Stimulated activated CD4-positive, alpha-beta T cell treated with anti-CD3 and anti-CD28 coated beads, Interleukin-4, amount 100 ng/mL, for 1 hour (primary cell): ENCODE measurements at places on chromosomes 12 and 14.

- DNase-seq: no peak
Measured at GRCh38 chr12:129067491-129067890, 214.2 kb downstream of the GLT1D1 start.

- DNase-seq: peak; percentile 68
Measured at GRCh38 chr14:68862954-68863594, 70.2 kb upstream of the ZFP36L1 start.

GRCh38 chr12:93853698-93854478 lies 176.7 kb downstream of the CRADD start:
- DNase-seq: no peak

DNA sequence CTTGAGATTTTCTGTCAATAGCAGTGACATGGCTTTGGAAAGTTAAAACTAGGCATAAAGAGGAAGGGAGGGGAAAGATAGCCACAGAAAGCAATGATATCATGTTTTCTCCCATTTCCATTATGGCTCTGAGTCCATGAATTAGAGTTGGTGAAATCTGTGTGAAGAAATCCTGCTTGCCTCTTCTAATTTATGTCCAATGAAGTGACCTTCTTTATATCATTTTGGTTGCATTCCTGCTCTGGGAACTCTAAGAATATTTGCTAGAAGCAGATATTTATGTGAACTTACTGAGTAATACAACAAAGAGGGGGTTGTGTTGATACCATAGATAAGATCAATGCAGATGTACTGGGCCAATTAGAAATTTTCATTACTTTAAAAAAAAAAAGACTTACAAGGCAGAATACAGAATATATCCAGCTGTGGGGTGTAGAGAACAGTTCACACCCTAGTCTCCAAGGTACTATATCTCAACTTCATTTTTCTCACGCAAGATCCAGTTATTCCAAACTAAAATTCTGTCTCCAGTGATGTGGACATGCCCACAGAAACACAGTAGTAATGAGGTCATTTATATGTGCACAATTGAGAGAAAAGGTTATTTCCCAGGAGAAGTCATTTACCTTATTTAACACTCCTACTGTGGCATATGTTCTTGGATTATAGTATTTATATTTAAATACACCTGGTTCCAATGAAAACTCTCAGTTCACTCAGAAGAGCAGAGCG lies 51.5 kb upstream of the KCNJ8 start:
- no peak for DNase-seq

DNA sequence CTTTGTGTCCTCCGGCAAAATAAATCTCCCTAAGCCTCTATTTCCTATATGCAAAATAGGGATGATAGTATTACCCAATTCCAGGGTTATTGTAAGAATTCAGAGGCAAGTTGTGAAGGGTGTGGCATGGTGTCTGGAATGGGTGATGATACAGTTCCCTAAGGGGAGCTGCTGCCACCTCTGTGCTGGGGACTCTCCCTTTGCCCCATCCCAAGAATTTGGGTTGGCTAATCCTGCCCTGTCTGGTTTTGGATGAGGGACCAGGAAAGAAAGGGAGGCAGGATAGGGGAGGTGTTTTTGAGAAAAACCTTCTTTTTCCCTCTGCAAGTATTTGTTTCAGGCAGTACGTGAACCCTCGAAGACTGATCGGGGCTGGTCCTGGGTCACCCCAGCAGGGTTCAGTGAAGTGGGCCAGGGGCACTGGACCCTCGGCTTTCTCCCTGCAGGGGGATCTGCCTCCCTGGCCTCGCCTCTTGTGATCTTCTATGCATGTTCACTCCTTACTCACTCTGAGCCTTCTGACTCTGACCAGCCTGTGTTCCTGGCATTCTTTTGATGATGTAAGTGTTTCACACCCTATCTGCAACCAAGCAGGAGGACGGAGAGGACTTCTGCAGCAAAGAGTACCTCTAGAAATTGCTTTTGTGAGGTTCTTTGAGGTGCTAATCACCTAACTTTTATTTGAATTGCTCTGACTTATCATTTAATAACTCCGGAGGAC lies 60.8 kb downstream of the RASSF3 start:
- no peak for DNase-seq

DNA sequence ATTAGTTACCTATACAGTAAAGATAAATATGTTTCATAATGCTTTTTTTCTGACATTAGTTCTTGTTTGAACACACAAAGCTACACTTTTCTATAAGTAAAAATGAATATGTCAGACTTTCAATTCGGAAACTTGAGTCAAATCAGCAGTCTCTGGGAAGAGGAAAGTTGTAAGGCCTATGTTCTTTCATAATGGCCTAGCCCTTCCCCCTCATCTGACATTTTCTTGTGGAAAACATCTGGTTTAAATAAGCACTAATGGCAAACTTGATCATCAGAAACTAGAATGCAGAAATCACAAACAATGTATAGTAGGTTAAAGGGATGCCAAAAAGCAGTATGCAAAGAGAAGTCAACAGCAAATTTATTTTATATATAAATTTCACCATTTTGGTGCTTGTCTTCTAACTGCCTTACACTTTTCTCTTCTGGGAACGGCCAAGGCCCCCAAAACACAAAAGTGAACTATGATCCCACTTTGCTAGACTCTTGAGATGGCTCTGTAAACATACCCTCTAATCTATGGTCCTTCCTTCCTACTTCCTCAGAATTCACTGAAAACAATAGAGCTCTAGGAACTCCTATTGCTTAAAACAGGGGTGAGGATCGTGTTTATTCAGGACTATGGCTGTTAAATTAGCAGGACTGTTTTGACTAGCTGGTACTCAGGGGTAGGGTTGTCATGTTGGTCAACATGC lies 444.1 kb downstream of the RAD51B start:
- DNase-seq: no peak

DNA sequence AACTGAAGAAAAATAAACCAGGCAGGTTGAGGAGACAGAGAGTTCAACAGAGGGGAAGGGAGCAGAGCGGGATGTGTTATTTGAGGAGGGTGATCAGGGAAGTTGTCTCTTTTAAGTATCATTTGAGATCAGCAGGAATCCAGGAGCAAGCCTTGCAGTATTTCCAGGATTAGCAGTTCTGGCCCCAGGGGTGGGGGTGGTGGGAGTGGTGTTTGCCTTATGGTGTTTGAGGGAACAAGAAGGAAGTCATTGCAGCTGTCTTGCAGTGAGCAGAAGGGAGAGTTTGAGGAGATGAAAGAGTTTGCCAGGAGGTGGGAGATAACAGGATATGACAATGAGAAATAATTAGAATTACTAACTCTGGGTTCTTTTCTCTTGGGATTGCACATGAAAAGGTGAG lies 418.6 kb downstream of the NELL2 start:
- no peak for DNase-seq

DNA sequence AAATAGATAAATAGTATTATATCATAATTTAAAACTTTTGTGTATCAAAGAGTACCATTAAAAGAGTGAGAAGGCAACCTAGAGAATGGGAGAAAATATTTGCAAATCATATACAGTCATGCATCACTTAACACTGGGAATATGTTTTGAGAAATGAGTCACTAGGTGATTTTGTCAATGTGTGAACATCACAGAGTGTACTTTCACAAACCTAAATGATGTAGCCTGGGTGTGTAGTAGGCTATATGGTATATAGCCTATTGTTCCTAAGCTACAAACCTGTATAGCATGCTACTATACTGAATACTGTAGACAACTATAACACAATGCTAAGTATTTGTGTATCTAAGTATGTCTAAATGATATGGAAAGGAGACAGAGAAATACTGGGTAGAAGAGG lies 48.0 kb upstream of the ARID2 start:
- DNase-seq: no peak

DNA sequence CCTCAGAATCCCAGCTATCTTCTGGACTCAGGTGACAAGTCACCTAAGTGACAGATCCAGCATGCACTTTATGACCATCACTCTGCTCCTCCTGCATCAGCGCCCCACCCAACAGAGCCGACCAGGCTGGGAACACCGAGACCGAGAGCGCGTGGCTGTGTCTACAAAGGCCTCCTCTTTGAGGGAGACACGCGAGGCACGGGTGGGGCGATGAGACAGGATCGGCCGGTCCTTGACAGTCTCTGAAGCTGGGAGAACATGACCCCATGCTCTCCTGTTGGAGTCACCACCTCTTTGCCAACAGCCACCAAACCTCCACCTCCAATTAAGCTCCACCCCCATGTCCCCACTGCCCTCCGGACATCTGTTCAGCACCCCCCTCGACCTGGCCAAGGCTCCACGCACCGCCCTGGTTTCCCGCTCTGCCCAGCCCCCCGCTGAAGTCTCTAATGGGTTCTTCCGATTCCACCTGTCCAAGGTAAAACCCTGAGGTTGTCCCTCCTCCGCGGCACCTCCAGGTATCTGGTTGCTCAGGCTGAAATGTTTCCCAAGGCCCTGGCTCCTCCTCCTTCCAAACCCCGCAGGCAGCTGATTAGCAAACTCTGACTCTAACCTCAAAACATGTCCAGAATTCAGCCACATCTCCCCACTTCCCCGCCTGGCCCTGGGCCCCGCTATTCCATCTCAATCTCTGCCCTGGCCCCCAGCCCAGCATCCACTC lies 31.5 kb downstream of the HSP90AA1 start:
- DNase-seq: no peak

GRCh38 chr14:92440345-92441003 lies 73.1 kb upstream of the RIN3 start:
- DNase-seq: no peak

- DNase-seq: no peak
Measured at GRCh38 chr12:64616201-64616600, 5.9 kb downstream of the RASSF3 start.

DNA sequence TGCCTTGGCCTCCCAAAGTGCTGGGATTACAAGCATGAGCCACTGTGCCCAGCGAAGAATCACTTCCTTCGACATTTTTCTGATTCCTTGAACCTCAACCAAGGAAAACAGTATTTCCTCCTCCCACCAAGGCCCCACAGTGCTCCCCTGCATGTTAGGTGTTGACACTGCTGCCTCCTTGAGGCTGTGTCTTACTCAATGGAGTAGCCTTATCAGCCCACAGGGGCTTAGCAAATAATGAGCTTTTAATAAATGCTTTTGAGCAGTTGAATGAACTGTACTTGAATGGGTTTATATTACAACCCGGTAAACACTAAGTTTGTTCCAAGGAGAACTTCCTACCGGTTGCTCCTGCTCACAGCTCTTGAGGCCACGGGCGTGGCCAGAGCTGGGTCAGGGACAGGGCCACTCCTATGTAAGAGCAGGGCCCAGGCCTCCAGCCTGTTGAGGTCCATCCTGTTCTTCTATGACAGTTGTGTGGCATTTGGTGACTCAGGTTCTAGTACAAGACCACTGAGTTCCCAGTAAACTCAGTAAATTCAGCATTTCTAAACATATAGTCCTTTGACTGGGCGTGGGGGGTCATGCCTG lies 36.8 kb upstream of the TUBA1A start:
- no peak for DNase-seq

GRCh38 chr14:78848234-78848820 lies 678.2 kb downstream of the NRXN3 start:
- peak; percentile 1 for DNase-seq

GRCh38 chr14:26926585-26926984 lies 328.8 kb upstream of the NOVA1 start:
- DNase-seq: no peak

DNA sequence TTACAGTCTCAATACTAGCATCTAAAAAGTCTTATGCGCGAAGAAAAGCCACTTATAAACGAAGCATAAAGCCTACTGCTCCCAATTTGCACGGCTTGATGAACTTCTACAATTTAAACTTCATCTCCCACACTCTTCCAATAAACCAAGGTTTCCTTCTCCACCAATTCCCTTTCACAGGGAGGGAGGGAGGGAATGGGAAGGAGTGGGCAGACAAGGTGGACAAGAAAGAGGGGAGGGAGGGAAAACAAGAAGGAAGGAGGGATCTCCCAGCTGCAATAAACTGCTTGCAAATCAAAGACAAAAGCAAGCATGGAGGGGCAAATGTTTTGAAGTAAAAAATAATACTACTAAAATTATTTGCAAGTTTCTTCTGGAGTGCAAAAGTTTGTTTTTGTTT lies 64.5 kb downstream of the MED13L start:
- DNase-seq: no peak

- DNase-seq: no peak
Measured at GRCh38 chr12:77218278-77218677, 152.9 kb upstream of the E2F7 start.

DNA sequence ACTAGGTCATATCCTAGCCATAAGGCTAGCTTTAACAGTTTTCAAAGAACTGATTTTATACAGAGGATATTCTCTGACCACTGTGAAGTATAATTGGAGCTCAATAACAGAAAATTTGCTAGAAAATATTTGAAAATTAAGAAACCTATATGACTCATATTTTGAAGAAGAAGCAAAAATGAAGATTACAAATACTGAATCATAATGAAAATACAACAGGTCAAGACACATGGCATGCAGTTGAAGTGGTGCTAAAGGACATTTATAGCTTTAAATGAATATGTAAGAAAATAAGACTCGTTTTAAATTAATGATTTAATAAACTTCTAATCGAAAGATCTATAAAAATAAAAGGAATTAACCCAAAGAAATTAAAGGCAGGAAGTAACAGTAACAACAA lies 1234.6 kb downstream of the SLC16A7 start:
- DNase-seq: no peak

DNA sequence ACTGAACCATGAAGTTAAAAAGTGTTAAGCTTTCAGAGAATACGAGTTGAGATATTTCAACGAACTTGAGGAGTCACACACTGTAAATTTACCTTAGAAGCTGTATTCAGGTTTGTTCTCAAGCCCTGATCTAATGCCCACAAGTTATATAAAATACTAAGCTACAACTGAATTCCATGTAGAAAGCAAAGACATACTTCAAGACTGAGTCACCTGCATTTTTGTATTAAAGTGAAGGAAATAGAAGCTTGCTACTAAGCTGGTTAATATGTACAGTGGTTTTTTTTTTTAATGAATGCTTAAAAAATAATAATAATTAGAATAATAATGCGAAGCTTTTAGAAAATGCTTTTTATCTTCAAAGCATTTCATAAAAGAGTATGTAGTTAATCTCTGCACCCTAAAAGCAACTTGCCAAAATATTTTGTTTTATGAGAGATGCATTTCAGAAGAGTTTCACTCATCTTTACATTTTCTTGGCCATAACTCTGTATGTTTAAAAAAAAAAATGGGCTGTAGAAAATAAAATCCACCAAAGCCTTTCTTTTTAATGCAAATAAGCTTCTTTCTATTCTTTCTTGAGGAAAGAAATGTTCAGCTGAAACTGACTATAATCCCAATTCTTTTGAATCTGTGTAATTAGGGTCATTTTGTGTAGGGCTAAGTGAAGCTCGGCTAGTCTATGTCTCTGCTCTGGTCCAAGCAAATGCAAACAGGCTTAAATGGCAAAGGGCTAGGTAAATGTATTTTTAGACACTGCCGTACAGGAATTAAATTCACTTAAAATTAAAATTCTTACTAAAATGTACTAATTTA lies 1047.5 kb upstream of the FLRT2 start:
- DNase-seq: no peak

- no peak for DNase-seq
Measured at GRCh38 chr14:70716958-70717357, 75.2 kb downstream of the TTC9 start.

- DNase-seq: no peak
Measured at GRCh38 chr12:12718381-12718759, 1.2 kb downstream of the CDKN1B start.
